ENCODE measurements at places on chromosomes 16 and 17. TPM values are rescaled to one million over a fixed set of nuclear protein-coding genes. Genes with fewer than 3 reads are reported as not detected.

Gene DHRS7C
- not detected for total RNA-seq

DNA sequence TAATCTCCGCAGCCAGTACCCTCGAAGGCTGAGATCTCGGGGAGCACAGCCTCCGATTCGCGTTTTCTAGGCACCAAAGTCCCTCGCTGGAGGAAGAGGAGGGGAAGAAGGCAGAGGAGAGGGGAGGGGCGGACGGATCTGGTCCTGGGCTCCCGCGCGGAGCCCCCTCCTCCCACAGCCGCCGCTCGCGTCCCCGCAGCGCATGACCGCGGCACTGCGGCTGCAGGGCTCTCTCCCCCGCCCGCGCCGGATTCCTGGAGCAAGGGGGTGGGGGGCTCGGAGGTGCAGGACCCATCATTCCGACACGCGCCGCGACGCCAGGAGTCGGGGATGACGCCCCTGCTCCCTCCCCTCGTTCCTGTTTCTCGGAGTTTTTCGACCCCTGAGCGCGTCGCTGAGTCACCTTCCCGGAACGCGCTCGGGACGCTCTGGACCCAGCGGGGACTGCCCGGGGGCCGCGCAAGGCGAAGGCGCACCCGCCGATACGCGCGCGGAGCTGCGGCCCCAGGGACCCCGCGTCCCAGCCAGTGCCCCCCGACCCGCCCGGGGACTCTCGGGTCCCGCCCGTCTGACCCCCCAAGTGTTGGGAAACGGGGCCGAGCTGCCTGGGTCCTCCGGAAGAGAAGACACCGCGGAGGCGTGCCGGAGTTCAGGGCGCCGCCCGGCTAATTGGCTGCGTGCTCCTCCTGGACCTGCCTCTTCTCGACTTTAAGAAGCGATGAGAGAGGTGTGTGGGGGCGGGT is 1.4 kb upstream of the SPHK1 start:
- H3K4me1 ChIP-seq, result peaks cover 3% of the 10 kb centered on the region
- H3K36me3 ChIP-seq, result peaks cover 7% of the 10 kb centered on the region
- H3K27me3 ChIP-seq, result no peaks in the 10 kb centered on the region
- DNase-seq, result peak; percentile 86
- H3K27ac ChIP-seq, result no peak overlapping the region

Gene HEATR9
- total RNA-seq, result 0.70 TPM

Gene RHBDF1
- 0.61 TPM for total RNA-seq

DNA sequence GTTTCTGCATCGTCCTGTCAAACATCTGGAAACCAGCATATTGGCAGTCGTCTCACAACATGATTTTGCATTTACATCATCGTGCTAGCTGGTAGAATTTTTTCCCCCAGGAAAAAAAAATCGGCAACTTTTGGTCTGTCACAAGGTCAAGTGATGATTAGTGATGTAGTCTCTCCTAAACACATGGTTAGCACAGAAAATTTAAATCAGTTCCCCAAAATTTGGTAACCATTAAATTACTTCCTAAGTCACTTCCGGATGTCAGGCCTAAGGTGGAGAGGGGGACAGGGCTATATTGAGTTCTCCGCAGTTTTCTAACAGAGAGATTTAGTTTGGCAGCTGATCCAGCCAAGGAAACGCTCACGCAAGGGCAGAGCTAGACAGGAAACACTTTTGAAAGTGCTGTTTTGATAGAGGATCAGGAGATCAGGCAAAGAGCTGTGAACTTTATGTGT is 271.0 kb upstream of the TBX2 start:
- no peaks in the 10 kb centered on the region for H3K36me3 ChIP-seq
- no peak overlapping the region for H3K27ac ChIP-seq
- no peak for DNase-seq
- peaks cover 14% of the 10 kb centered on the region for H3K4me1 ChIP-seq
- H3K27me3 ChIP-seq, result no peaks in the 10 kb centered on the region

DNA sequence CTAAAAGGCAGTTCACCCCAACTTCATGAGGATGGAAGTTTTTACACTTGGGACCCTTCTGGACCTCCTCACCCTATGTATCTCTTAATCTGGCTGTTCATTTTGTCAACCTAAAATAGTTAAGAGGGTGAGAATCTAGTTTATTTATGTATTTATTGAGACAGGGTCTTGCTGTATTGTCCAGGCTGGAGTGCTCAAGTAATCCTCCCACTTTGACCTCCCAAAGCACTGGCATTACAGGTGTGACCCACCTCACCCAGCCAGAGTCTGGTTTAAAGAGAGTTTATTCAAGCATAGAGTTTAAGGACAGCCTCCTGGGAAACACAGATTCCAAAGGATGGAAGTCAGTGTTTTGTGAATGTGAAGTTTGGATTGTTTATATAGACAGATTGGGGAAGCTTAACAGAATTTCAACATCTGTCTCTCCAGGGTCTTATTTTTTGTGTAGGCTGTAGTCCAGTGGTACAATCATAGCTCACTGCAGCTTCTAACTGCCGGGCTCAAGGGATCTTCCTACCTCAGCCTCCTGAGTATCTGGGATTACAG is 8.0 kb upstream of the APPBP2 start:
- no peaks in the 10 kb centered on the region for H3K27me3 ChIP-seq
- no peak overlapping the region for H3K27ac ChIP-seq
- no peak for DNase-seq
- no peaks in the 10 kb centered on the region for H3K36me3 ChIP-seq
- no peaks in the 10 kb centered on the region for H3K4me1 ChIP-seq

Gene CNOT1
- total RNA-seq, result 274 TPM

Gene ENKD1
- 8.9 TPM for total RNA-seq

Gene DNAH9
- not detected for total RNA-seq

DNA sequence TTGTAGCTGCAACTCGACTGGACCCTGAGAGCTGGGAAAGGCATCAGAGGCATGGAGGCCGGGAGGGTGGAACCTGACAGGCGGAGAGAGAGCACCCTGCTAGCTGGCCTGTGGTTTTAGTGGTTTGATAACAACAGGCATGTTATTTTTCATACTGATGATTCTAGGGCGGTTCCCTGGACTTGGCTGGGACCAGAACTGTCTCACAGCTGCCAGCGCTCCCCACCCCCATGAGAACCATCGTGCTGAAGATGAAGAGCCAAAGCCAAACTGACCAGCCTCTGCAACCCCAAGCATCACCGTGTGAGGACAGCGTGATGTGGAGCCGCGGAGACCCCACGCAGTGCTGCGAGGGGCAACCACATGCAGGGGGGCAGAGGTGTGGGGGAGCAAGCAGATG is 28.5 kb downstream of the MXRA7 start:
- H3K27ac ChIP-seq, result no peak overlapping the region
- no peak for DNase-seq
- peaks cover 5% of the 10 kb centered on the region for H3K4me1 ChIP-seq
- H3K27me3 ChIP-seq, result no peaks in the 10 kb centered on the region

Gene TBC1D3K
- total RNA-seq, result not detected

DNA sequence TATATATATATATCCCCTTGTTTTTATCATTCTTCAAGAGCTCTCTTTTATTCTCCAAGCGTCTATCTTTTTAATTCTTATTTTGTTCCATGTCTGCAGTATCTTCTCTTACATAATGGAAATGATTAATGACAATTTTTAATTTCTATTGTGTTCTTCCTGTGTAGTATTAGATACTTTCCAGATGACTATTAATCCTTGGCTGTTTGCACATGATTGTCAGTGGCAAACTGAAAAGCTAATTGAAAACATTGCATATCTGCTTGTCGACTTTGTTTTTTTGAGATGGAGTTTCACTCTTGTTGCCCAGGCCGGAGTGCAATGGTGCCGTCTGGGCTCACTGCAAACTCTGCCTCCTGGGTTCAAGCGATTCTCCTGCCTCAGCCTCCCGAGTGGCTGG is 124.7 kb downstream of the BCAS3 start:
- no peak for DNase-seq
- H3K4me3 ChIP-seq, result no peak overlapping the region
- H3K27ac ChIP-seq, result no peak overlapping the region
- H3K4me1 ChIP-seq, result no peaks in the 10 kb centered on the region
- H3K27me3 ChIP-seq, result no peaks in the 10 kb centered on the region

DNA sequence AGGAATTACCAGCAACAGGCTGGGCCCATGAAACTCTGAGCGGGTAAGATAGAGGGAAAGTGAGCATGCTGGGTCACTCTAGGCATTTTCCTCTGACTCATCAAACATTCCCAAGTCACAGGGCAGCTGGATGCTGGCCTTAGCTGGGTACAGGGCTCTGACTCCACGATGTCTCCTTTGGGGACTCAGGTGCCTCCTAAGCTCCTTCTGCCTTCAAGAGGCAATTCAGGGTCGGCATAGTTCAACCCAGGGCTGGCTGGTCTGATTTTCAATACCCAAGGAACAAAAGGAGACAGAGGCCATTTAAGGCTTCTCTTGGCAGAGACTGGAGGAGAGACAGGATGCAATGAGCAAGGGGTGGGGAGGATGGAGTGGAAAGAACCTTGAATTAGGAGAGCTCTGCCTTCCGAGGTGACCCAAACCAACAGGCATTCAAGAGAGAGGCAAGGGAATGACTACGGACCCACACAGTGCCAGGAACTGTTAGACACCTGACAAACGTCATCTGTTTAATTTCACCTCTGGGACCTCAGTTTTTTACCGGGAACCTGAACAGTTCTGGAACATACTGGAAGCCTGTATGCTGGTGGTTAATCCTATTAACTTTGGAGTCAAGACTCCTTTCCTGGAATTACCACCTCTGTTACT is 910 bp downstream of the WBP2 start:
- peaks cover 36% of the 10 kb centered on the region for H3K4me1 ChIP-seq
- H3K4me3 ChIP-seq, result no peak overlapping the region
- no peak for DNase-seq
- no peaks in the 10 kb centered on the region for H3K27me3 ChIP-seq
- peaks cover 4% of the 10 kb centered on the region for H3K36me3 ChIP-seq

Gene TRAF4
- 140 TPM for total RNA-seq

Gene ANKRD11
- 145 TPM for total RNA-seq

Gene SUPT6H
- 60.3 TPM for total RNA-seq

- H3K36me3 ChIP-seq, result peaks cover 2% of the 10 kb centered on the region
- DNase-seq, result no peak
- no peak overlapping the region for H3K4me3 ChIP-seq
These were observed 3.5 kb downstream of the RAB40C start for GRCh38 chr16:593406-593805.

GRCh38 chr16:31880322-31880979 is 6.8 kb downstream of the ZNF267 start:
- H3K4me3 ChIP-seq, result peak overlapping the region; percentile 97
- H3K27me3 ChIP-seq, result no peaks in the 10 kb centered on the region
- peak overlapping the region; percentile 96 for H3K27ac ChIP-seq
- DNase-seq, result peak; percentile 70
- H3K36me3 ChIP-seq, result peaks cover 94% of the 10 kb centered on the region

GRCh38 chr16:10428433-10429168 is 42.7 kb downstream of the ATF7IP2 start:
- H3K27me3 ChIP-seq, result no peaks in the 10 kb centered on the region
- no peak overlapping the region for H3K27ac ChIP-seq
- H3K4me3 ChIP-seq, result no peak overlapping the region
- peaks cover 31% of the 10 kb centered on the region for H3K36me3 ChIP-seq
- no peaks in the 10 kb centered on the region for H3K4me1 ChIP-seq

GRCh38 chr17:1946021-1946932 is 78.9 kb downstream of the RTN4RL1 start:
- H3K27ac ChIP-seq, result no peak overlapping the region
- no peak overlapping the region for H3K4me3 ChIP-seq
- no peaks in the 10 kb centered on the region for H3K4me1 ChIP-seq

- no peak overlapping the region for H3K27ac ChIP-seq
- DNase-seq, result no peak
- H3K27me3 ChIP-seq, result no peaks in the 10 kb centered on the region
- H3K4me1 ChIP-seq, result peaks cover 5% of the 10 kb centered on the region
These were observed 22.0 kb upstream of the GINS2 start for GRCh38 chr16:85710732-85711131.

GRCh38 chr17:28405632-28406472 is at the start of gene SLC46A1:
SLC46A1 (minus strand) TSS chr17:28406212; CDS start chr17:28406114, 98 bp downstream.
- DNase-seq, result peak; percentile 82
- no peaks in the 10 kb centered on the region for H3K36me3 ChIP-seq
- peak within 1 kb of the TSS; percentile 32 for H3K27ac ChIP-seq
- peaks cover 2% of the 10 kb centered on the region for H3K4me1 ChIP-seq
- no peaks in the 10 kb centered on the region for H3K27me3 ChIP-seq
- peak within 1 kb of the TSS; percentile 67 for H3K4me3 ChIP-seq

Gene FKBP10
- total RNA-seq, result 0.74 TPM

Measured in activated CD8-positive, alpha-beta T cell treated with anti-CD3 and anti-CD28 coated beads for 36 hours (primary cell).